Keratinocyte (primary cell): ENCODE measurements at places on chromosomes 5 and 9. TPM values are rescaled to one million over a fixed set of nuclear protein-coding genes. Genes with fewer than 3 reads are reported as not detected.

GRCh38 chr5:54745599-54745998 is 228.0 kb downstream of the SNX18 start:
- no peaks in the 10 kb centered on the region for H3K36me3 ChIP-seq
- no peak for DNase-seq
- H3K27me3 ChIP-seq: no peaks in the 10 kb centered on the region
- H3K27ac ChIP-seq: no peak overlapping the region
- H3K4me1 ChIP-seq: peaks cover 33% of the 10 kb centered on the region

DNA sequence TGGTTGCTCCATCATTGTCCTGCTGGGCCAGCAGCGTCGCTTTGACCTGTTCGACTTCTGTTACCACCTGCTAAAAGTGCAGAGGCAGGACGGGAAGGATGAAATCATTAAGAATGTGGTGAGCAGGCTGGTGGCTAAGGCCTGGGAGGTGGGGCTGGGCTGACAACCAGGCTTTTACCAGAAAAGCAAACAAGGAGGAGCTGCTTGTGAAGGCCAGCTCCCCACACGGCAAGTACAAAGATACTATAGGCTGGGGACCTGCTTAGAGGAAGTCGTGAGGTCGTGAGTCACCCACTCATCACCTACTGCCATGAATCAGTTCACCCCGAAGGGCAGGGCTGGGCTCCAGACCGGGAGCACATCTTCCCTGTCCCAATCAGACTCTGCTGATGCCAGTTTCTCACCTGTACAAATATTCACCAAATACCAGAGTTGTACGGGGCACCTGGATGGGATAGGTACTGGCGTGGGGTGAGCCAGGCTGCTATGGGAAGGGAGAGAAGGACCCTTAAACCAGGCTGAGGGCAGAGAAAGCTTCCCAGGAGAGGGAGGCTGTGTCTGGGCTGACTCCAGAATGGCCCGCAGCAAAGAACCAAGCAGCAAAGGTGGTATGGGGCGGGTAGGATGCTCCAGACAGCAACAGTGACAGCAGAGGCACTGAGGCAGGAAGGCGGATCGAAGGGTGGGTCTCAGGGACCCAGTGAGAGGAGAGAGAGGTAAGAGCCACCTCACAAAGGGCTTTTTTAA is 69.3 kb upstream of the NIPAL4 start:
- H3K4me1 ChIP-seq: peaks cover 28% of the 10 kb centered on the region
- peak; percentile 99 for DNase-seq
- H3K27ac ChIP-seq: peak overlapping the region; percentile 57
- no peaks in the 10 kb centered on the region for H3K27me3 ChIP-seq
- H3K4me3 ChIP-seq: no peak overlapping the region
- no peaks in the 10 kb centered on the region for H3K36me3 ChIP-seq

- H3K4me1 ChIP-seq: no peaks in the 10 kb centered on the region
- H3K4me3 ChIP-seq: no peak overlapping the region
- no peak for DNase-seq
- H3K27me3 ChIP-seq: no peaks in the 10 kb centered on the region
- H3K27ac ChIP-seq: no peak overlapping the region
Measured at GRCh38 chr5:101112645-101113044, 209.6 kb upstream of the ST8SIA4 start.

DNA sequence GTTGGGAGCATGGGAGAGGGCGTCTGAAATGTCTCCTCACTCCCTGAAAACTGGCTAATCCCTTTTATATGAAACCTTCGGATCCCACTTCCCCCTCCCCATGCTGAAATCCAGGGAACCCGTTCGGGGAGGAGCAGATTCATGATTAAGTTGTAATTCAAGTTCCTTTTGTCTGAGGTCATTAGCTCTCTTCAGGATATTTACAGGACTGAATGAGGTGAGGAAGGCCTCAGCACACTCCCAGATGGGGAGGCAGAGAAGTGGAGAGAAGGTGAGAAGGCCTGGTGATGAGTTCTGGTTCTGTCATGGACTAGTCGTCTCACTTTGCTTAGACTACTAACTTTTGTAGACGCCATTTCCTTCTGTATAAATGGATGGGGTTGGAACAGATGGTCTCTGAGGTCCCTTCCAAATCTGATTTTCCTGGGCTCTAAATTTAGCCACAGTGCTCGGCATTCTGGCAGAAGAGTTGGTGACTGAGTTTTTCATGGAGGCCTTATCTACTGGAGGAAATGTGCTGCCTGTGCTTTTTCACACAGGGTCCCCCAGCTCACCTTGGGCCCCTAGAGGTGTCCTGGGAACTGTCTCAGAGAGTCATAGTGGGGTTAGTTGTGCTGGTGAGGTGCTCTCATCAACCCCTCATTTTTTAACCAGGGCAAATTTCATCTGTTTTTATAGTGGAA is 62.3 kb downstream of the PRDM6 start:
- peaks cover 7% of the 10 kb centered on the region for H3K4me1 ChIP-seq
- no peak overlapping the region for H3K4me3 ChIP-seq
- no peaks in the 10 kb centered on the region for H3K36me3 ChIP-seq

DNA sequence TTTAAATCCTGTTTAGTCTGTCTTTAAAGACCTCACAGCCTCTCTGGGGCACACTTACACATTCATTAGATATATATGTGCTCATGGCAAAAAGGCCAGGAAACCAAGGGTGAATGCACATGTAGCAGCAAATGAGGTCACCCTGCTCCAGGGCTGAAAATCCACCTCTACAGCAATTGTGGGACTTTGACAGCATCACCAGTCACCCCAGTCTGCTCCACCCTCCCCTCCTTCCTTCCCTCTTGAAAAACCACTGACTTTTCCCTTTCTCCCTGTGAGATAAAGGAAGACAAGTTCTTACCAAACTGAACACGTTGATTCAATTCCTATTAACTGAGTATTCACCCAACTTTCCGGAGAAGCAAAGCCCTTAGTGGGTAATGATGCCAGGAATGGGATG is 15.2 kb upstream of the SH3RF2 start:
- peaks cover 50% of the 10 kb centered on the region for H3K4me1 ChIP-seq
- peak; percentile 85 for DNase-seq
- peak overlapping the region; percentile 90 for H3K27ac ChIP-seq

DNA sequence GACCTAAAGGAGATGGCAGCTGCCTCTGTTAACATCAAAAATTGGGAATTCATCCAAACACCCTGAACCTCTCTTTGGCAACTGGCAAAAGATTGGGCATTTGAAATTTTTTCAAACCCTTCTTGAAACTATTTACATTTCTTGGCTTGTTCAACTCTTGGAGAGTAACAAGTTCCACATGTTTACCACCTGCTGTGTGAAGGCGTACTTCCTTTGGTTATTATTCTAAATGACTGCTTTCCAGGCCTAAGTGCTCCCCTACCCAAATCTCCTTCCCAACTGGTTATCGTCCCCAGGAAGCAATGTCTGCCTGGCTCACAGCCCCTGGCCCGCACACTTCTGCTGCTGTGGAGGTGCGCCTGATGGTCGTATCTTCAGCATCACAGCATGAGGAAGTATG is 422.7 kb downstream of the DMAC1 start:
- H3K27me3 ChIP-seq: no peaks in the 10 kb centered on the region
- H3K36me3 ChIP-seq: no peaks in the 10 kb centered on the region
- DNase-seq: no peak
- H3K27ac ChIP-seq: no peak overlapping the region

DNA sequence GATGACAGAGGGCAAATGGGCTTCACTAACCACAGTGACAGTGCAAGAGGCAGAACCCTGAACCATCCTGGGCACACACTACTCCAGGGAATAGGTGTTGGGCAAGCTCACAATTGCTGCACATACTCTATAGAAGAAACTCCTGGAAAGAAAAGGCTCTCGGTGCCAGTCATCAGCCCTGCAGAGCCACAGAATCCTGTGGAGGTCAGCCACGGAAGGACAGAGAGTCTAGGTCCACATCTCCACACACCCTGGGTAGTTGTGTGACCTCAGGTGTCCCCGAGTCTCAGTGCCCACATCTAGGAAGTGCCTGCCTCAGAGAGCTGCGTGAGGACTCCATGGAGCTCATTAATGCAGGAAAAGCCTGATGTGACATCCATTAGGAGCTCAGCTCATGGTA is 16.0 kb upstream of the ANGPTL2 start:
- no peak for DNase-seq
- H3K36me3 ChIP-seq: no peaks in the 10 kb centered on the region
- H3K27me3 ChIP-seq: peaks cover 6% of the 10 kb centered on the region
- no peak overlapping the region for H3K27ac ChIP-seq

- no peak overlapping the region for H3K4me3 ChIP-seq
- no peaks in the 10 kb centered on the region for H3K4me1 ChIP-seq
- DNase-seq: no peak
- no peaks in the 10 kb centered on the region for H3K27me3 ChIP-seq
- peaks cover 3% of the 10 kb centered on the region for H3K36me3 ChIP-seq
Measured at GRCh38 chr5:55416306-55416705, 108.5 kb downstream of the MTREX start.

DNA sequence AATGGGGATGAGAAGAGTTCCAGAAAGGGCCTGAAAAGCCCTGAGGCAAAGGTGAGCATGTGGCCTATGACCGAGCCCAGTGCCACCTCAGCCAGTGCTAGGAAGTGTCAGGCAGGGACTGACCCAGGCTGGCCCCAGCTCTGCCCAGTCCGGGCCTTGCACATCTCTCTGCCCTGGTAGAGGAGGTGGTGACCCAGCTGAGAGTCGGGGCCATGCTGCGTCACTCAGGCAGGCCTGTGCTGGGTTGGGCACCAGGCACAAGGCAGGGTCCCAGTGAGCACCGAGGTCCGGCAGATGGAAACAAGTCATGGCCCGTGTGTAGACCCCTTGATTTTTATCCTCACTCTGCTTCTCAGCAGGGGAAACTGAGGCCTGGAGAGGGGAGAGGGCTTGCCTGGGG is 729 bp downstream of the CDHR2 start:
- H3K4me3 ChIP-seq: no peak overlapping the region
- H3K27me3 ChIP-seq: no peaks in the 10 kb centered on the region
- no peaks in the 10 kb centered on the region for H3K36me3 ChIP-seq
- no peak overlapping the region for H3K27ac ChIP-seq

DNA sequence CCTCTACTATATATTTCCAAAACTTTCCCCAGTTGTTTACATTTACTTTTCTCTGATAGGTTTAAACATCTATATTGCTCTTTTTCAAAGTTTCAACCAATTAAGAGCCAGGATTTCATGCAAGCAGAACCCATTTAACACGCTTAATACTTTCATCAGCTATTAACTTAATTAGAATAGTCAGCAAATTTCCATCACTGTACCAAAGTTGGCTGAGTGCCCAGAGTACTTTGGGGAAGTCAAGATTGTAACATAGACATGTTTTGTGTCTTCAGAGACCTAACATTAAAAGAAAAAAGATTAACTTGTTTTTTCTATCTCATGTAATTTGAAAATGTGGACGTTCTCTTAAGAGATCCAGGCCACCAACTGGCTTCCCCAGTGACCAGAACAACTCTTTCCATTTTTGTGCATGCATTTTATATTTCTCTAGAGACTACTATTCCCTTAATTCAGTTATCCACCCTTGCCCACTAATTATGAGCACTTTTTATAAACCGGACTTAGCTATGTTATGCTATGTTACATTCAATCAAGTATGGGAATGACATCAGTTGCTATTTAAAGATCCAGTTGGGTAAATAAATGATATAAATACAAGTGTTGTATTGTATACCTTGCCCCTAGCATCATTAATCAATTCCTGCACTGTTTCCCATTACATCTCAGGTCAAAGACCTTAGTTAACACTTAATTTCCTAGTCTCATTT is 478.1 kb upstream of the NMUR2 start:
- H3K4me3 ChIP-seq: no peak overlapping the region
- H3K4me1 ChIP-seq: no peaks in the 10 kb centered on the region
- H3K27me3 ChIP-seq: no peaks in the 10 kb centered on the region

GRCh38 chr9:14888875-14889274 is 21.4 kb downstream of the FREM1 start:
- no peaks in the 10 kb centered on the region for H3K36me3 ChIP-seq
- no peak overlapping the region for H3K4me3 ChIP-seq
- no peak for DNase-seq
- no peaks in the 10 kb centered on the region for H3K27me3 ChIP-seq
- H3K27ac ChIP-seq: no peak overlapping the region

The LECT2 gene
- polyA plus RNA-seq: 0.08 TPM in 1 of 3 replicates, not detected in the others

The ARRDC1 gene
- 94.7 to 163 TPM (median 102 TPM) in 3 replicates for polyA plus RNA-seq

DNA sequence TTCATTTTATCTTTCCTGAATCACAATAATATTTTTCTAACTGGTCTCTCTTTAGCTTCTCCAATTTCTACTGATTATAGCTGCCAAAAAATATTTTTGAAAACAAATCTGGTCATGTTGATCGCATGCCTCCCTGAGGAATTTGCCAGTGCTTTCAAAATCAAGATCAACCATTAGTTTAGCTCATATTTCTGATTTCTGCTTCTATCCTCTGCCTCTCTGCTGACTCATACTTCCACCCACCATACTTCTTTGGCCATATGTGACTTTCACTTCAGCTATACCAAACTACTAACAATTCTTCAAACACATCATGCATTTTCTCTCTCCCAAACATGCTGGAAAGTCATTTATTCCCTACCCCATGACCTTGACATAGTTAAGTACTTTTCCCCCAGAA is 636.5 kb downstream of the TLE1 start:
- no peaks in the 10 kb centered on the region for H3K27me3 ChIP-seq
- H3K27ac ChIP-seq: no peak overlapping the region
- H3K36me3 ChIP-seq: no peaks in the 10 kb centered on the region
- no peaks in the 10 kb centered on the region for H3K4me1 ChIP-seq
- DNase-seq: no peak

The PTGES gene
- polyA plus RNA-seq: 16.3 to 34.1 TPM (median 19.7 TPM) in 3 replicates

The DNAJC21 gene
- polyA plus RNA-seq: 13.3 to 29.6 TPM (median 28.5 TPM) in 3 replicates

DNA sequence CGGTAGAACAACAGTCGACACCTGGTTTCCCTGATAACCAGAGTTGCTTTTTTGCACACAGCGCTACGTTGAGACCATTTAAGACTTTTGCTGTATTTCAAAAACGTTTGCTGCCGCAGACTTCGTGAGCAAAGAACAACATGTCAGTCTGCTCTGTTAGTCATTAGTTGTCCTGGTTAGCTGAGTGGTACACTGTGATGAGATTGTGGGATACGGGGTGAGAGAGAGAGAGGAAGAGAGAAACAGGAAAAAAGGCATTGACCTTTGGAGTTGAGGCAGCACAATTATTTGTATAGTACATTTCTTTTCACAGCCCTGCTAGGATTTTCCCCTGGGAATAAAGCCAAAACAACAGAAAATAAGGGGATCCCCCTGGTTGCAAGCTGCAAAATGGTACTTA is 306.1 kb upstream of the WWC1 start:
- DNase-seq: no peak
- no peaks in the 10 kb centered on the region for H3K4me1 ChIP-seq
- H3K36me3 ChIP-seq: peaks cover 10% of the 10 kb centered on the region
- H3K4me3 ChIP-seq: no peak overlapping the region
- H3K27me3 ChIP-seq: no peaks in the 10 kb centered on the region
